ENCODE measurements at places on chromosomes 4 and X.
A peak's percentile ranks its signal among the peaks of the same experiment; 100 is the strongest.

DNA sequence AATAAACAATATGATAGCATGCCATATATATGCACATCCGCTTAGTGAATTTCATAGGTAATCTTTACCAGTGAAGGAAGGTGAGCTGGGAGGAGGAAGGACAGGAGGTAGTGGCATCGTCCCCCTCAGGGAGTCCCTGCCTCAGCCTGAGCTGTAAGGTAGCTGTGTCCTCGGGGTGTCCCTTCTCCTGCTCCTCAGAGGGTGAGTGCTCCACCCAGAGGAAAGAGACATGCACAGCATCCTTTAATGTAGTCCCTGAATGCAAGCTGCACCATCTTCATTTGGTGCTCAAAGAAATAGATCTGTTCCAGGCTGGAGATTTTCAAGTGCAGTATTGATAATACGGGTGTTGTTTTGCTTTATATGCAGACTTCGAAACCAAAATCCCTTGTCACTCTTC, 330.4 kb upstream of the SFRP2 start:
- DNase-seq: peak; percentile 13

GRCh38 chr4:120070196-120070595, 3.5 kb upstream of the MAD2L1 start:
- DNase-seq: peak; percentile 29

GRCh38 chr4:48242511-48243195, 27.0 kb downstream of the TEC start:
- no peak for DNase-seq

DNA sequence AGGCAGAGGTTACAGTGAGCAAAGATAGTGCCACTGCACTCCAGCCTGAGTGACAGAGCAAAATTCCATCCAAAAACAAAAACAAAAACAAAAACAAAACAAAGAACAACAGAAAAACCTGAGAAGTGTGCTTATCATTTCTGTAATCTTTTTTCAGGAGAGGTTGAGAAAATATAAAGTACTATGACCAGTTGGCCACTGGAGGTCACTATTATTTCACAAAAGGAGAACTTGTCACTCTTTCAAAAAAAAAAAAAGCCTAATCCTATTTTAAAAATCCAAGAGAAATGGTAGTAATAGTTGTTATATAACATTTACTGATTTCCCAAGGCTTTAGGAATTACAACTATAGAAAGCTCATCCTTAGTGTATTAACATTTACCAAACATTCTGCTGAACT, 24.9 kb upstream of the RNF150 start:
- DNase-seq: peak; percentile 58

DNA sequence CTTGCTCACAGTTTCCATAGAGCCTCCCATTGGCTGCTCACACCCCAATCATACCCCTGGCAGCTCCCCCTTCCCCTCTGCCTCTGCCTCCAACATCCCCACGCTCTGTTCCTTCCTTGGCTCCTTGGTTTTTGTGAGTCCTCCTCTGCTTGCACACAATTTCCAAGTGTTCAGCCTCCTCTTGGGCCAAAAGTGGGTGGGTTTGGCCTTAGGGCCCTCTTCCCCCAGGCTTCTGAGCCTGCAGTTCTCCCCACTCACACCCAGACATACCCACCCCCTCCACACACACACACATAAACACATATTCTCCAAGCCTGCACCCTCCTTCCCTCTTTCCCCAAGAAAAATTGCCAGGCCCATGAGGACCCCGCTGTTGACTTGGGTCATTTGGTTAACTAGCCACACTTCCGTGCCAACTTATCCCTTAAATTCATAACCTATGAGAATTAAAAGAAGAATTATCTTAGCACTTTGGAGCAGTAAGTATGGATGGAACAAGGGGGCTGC, 4.5 kb downstream of the APLN start:
- no peak for DNase-seq

DNA sequence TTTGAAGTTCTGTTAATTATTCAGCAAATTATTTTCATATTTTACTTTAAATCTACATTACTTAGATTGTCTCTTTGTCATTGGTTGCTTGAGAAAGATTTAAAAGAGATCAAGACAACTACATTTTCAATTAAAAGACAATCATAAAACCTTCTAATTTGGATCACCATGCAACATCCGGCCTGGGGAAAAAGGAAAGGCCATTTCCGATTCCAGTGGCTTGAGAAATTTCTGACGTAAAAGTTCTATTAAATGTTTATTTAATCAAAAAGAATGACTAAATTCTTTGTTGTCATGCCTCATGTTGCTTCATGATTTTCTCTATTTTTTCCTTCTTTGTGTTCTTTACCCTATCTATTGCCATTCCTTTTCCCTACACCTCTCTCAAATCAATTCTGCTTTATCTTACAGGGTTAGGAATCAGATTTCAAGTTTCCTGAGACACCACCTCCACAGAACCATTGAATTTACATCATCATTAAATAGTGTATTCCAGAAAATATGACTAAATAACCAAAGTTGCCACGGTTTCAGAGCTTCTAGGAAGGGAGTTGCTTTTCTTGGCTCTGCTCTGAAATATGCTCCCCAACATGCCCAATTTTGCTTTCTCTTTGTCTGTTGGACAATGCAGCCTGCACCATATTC, 124.6 kb upstream of the ACSL4 start:
- DNase-seq: peak; percentile 50

- DNase-seq: no peak
Observed at GRCh38 chr4:89175611-89176010, 64.3 kb downstream of the TIGD2 start.

- DNase-seq: no peak
Observed at GRCh38 chrX:40524423-40524822, 56.3 kb upstream of the ATP6AP2 start.

DNA sequence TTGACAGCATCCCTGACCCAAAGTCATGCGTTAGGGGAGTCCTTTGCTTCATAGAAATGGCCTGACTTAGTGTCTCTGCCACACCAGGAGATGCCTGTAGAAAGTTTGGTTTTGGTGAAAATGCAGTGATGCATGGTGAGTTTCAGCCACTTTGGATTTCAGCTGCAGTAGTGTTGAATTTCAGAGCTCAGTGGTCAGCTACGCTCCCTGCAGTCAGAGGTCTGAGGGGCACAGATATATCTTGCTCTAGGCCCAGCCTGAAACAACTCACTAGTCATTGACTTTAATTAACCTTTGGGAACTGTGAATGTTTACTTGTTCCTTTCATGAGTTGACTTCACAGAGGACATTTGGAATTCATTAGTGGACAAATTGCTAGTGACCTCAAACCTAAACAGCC, 17.5 kb downstream of the RBMX2 start:
- no peak for DNase-seq

GRCh38 chrX:107716816-107717700, 58.5 kb downstream of the TSC22D3 start:
- DNase-seq: peak; percentile 74

DNA sequence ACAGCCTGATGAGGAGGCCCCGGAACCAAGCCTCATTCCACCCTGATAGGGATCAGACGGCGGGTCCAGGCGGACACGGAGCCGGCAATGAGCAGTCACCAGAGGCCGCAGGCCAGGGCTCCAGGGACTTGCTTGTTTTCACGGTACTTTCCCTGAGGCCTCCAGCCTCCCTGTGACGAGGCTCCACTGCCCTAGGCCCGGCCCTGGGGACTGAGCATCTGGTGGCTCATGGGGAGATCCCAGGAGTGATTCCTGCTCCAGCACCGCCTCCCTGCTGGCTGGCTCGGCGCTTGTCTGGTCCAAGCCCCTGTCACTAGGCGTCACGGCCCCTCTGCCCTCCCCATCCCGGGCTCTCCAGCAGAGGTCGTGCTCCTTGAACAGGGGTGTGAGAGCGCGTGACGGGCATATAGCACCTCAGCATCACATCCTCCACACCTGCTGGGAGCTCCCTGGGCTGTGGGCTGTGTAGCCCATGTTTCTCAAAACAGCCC, 14.1 kb downstream of the HTRA3 start:
- DNase-seq: no peak

GRCh38 chr4:16075061-16075460, 8.8 kb downstream of the PROM1 start:
- no peak for DNase-seq

GRCh38 chr4:25862411-25863346, at the start of gene SEL1L3:
Gene SEL1L3 (minus strand): TSS chr4:25862988. CDS start chr4:25862836, 152 bp downstream.
- no peak for DNase-seq

- DNase-seq: peak; percentile 72
Observed at GRCh38 chrX:15988661-15989603, 134.3 kb upstream of the AP1S2 start.
